Astrocyte of the hippocampus (primary cell): ENCODE measurements at places on chromosomes 7 and 10.

GRCh38 chr7:55120074-55120473 lies 101.3 kb downstream of the EGFR start:
- no peak for DNase-seq

DNA sequence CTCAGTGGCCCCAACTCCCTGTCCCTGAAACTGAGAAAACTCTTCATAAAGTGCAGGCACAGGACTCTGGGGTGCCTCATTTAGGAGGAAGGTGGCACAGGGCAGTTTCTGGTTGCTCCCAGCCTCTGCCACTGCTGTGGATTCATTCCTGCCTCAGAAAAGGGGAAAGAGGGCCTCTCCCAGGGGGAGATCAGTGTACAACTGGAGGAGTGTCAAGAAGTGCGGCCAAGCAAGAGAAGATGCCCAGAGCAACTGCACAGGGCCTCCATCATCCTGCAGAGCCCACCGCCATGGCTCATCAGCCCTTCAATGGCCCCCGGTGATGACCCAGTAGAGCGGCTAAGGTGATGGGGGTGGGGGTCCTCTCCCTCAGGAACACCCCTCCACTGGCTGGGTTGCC lies 150.3 kb downstream of the PLXNA4 start:
- DNase-seq, result no peak

DNA sequence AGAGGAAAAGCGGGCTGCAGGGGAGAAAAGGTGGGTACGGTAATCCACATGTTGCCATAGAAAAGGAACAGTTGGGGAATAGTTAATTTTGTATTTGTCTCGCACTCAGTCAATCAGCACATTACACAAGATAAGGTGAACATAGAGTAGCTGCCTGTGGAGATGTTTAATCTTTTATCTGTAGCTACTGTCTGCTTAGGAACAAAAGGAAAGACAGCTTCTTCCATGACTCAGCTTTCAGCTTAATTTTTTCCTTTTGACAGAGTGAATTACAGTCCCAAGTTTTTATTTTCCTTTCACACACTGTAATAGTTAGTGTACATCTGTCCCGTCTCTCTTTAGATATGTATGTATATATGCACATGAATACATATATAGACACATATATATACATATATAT lies 39.3 kb upstream of the PODXL start:
- DNase-seq, result no peak

DNA sequence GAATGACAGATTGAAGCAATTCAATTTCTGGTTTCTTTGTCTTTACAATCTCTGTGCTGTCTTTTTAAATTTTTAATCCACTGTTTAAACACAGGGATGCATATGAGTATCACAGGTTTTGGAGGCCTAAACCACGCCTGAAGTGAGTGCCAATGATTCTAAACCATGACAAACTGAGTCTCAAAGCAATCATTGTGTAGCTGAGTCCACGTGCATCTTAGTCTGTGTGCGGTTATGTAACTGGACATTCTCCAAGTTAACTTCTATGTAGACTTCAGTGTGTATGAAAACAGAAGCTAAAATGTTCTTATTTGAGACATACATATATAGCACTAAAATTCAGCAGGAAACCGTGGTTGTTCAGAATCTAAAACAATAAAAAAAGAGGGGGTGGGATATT lies 79.3 kb upstream of the ST8SIA6 start:
- peak; percentile 29 for DNase-seq

- DNase-seq, result peak; percentile 48
Observed at GRCh38 chr7:45980181-45980905, 59.3 kb upstream of the IGFBP3 start.

DNA sequence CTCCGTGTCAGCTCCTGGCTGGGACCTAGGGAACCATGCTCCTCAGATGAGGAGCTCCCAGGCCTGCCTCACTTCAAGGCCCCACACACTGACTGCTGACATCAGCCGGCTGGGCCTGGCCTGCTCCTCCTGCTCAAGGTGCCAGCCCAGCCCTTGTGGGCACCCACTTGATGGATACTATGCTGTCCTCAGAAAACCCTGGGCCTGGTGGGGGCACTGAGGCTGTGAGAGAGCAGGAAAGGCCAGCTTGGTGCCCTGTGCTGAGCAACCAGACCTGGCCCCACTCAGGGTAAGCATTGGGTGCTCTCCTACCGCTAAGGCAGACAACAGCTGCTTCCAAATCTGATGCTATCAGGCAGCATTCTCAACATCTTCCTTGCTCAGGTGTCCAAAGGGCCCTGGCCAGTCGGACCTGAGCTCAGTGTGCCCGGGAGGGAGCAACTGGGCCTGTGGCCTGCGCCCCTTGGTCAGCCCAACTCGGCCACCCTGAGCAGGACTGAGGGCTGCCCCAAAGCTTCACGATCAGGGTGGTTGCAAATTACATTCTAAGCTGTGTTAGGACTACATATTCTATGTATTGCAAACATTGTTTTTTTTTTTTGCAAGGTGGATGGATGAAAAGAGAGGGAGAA lies 21.9 kb upstream of the ANTXRL start:
- no peak for DNase-seq

DNA sequence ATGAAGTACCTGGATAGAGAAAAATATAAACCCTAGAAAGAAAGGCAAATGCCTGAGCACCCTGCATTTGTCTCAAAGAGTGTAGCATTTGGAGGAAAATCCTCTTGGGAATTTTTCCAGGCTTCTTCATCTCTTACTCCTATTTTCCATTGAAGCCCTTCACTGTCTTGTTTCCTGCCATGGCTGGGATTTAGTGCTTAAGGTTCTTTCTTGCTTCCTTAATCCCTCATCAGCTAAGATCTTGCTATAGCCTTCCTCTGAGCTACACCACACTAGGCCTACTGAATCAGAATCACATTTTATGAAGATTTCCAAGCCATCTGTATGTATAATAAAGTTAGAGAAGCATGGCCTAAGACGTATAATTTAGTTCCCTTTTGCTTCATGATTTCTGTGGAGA lies 97.5 kb upstream of the PHYHIPL start:
- DNase-seq, result peak; percentile 40

- peak; percentile 71 for DNase-seq
Observed at GRCh38 chr10:84826704-84827103, 498.3 kb downstream of the CCSER2 start.

GRCh38 chr7:143042159-143042789 lies 9.9 kb upstream of the OR6V1 start:
- no peak for DNase-seq

- no peak for DNase-seq
Observed at GRCh38 chr10:117419921-117420320, 44.7 kb upstream of the PDZD8 start.

- DNase-seq, result no peak
Observed at GRCh38 chr10:47457826-47458225, 26.1 kb downstream of the ANXA8 start.

- no peak for DNase-seq
Observed at GRCh38 chr7:127986581-127987521, 44.4 kb downstream of the LRRC4 start.

DNA sequence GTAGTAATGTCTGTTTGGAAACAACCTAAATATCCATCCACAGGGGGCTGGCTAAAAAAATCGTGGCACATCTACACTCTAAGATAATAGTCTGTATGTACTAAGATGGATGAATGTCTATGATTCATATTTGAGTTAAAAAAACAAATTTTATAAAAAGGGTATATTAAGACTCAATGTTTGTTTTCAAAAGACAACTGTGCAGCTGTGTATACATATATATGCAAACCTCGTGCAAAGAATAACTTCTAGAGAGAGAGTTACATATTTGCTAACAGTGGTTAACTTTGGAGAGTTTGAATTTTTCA lies 323.5 kb downstream of the PLXNA4 start:
- no peak for DNase-seq

DNA sequence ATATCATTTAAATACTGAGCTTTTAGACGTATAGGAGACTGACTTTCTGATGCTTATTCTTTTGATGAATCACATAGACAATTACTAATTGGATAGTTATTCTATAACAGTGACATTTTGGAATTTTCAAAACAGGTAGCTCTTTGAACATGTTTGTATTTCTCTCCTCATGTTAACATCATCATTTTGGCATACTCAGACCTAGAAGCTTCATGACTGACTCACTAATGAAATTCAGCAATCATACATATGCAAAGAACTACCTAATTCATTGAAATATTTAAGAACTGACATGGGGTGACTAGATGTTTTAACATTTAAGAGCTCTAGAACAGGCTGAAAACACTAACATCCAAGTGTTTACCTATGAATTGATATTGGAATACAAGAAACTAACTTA lies 192.3 kb downstream of the VTI1A start:
- DNase-seq, result peak; percentile 24

DNA sequence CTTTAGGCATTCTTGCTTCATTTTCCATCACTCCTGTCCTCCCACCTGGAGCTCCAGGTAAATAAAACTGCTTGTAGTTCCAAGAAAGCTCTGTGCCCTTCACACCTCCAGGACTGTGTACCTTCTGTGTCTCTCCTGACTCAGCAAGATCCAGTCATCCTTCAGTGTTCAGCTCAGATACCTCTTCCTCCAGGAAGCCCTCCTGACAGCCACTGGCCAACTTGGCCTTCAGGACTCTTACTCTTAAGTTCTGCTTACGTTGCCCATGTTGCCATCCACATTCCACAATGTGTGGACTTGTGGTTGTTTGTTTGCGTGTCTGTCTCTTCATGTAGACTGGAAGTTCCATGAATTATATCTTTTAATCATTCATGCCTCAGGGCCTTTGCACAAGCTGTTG lies 48.0 kb downstream of the SORCS3 start:
- DNase-seq, result no peak

- no peak for DNase-seq
Observed at GRCh38 chr10:70771311-70772194, 13.6 kb downstream of the TBATA start.

- DNase-seq, result no peak
Observed at GRCh38 chr7:22681852-22682657, 44.9 kb upstream of the IL6 start.

GRCh38 chr7:977326-978048 lies 2.1 kb upstream of the COX19 start:
- DNase-seq, result peak; percentile 65

- DNase-seq, result no peak
Observed at GRCh38 chr10:113049881-113050280, 99.8 kb downstream of the TCF7L2 start.

GRCh38 chr7:82289152-82289535 lies 154.4 kb downstream of the CACNA2D1 start:
- DNase-seq, result no peak

DNA sequence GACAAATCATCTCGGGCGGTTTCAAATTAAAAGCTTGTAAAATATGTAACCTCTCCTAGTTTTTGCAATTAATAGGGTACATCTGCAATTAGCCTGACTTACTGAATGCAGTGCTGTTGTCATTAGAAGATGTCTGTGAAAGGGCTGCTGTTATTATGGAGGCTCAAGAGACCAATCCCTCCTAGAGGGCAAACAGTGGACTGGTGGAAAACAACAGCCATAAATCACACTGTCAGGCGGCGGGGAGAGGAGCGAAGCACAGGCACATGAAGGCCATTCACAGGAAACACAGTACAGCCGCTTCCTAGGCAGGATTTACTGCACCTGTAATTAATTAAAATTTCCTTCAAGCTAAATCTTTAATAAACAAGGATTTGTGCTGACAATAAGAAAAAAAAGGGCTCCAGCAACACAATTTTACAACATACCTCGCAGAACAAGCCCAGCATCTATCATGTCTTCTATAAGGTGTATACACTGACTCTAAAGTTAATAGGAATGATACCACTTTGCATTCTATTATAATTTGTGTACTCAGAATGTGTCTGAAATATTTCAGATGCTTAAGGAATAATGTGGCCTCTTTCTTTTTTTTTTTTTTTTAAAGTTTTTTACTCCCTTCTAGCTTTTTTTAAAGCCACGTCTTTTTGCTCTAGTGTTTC lies 50.7 kb downstream of the ERCC6 start:
- DNase-seq, result no peak

GRCh38 chr7:84666651-84667050 lies 472.1 kb upstream of the SEMA3A start:
- no peak for DNase-seq

DNA sequence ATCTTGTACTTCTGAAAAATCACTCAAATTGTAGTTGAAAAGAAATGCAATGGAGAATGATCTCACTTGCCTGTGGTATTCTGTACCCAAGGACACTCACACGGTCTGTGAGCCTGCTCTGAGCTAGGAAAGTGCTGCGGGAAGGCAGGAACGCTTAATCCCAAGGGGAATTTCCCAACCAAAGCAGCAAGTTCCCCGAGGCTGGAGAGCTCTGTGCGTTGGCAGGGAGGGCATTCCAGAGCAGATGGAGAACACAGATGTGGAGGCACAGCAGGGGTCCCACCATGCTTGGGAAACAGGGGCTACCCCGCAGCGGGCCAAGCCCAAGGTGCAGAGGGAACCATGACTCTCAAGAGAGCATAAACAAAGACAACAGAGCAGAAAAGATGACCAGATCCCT lies 13.6 kb downstream of the SVIL start:
- peak; percentile 84 for DNase-seq

- no peak for DNase-seq
Observed at GRCh38 chr10:88074971-88075370, 211.5 kb downstream of the PTEN start.

GRCh38 chr7:91776171-91776570 lies 104.3 kb downstream of the MTERF1 start:
- DNase-seq, result peak; percentile 62

DNA sequence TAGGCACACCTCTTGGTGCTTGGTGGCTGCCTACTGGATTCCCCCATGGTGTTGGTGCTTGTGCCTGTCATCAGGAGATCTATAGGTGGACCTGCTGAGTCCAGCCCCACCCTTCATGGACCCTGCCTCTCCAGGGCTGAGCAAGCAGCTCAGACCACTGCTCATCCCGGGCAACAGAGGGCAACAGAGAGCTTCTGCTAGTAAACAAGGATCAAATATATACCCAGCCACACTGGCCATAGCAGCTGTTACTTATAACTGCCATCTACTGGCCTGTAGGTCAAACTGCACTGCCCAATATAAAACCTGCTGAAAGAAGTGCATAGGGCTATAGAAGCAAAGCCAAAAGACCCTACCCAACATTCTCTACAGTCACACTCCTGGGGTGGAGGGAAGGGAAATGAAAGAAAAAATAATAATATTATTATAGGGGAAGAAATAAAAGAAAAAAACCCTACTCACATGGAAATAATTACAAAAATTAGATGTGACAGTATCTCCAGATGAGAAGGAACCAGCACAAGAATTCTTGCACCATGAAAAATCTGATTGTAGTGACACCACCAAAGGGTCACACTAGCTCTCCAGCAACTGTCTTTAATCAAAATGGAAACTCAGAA lies 54.9 kb upstream of the ZNF800 start:
- peak; percentile 31 for DNase-seq

GRCh38 chr7:157397731-157398691 lies 61.2 kb downstream of the DNAJB6 start:
- peak; percentile 83 for DNase-seq
